Kidney tubule cell (primary cell): ENCODE measurements at places on chromosomes 1 and 21.

GRCh38 chr1:168386949-168387586 lies 106.4 kb downstream of the TBX19 start:
- DNase-seq = peak; percentile 82

DNA sequence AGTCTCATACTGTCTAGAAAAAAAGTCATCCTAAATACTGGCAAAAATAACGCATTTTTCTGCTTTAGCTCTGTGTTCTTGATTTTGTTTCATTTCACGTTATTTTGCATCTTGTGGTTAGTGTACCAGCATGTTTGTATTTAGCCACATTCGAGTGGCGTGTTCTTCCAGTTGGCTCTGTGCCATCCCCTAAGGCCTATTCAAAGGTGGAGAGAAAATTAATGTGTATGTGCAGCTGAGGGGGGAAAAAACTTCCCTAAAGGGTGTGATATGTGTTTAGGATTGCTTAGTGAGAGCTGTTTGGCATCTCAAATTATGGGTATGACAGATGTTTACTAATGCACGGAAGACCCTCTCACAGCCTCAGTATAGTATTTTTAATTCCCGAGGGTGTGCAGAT lies 12.1 kb downstream of the DNAJC16 start:
- no peak for DNase-seq

GRCh38 chr1:25682059-25682601 lies 65.5 kb downstream of the MAN1C1 start:
- DNase-seq = no peak

GRCh38 chr1:174768516-174768915 lies 231.2 kb upstream of the CACYBP start:
- DNase-seq = no peak

DNA sequence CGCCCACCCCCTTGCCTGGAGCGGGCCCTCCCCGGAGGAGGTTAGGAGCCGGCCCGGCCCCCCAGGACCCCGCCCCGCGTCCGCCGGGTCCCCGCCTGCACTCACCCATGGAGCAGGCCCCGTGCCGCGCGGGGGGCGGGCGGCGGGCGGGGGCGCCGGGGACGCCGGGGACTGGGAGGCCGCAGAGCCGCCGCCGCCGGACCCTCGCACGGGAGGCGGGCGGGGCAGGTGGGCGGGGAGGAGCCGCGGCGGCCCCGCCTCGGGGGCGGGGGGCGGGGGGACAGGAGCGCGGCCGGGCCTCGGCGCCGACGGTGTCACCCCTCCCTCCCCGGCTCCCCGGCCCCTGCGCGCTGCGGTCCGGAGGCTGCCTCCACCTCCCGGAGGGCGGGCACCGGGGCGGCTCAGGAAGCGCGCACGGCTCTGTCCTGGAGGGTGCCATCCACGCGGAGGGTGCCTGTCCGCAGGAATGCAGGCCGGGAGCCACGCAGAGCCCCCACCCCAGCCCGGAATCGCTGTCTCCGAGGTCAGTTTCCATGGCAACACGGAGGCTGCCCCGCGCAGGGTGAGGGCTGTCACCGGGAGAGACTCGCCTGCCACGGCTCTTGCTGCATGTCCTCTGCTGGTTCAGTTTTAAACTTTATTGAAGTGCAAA lies 5.9 kb upstream of the PLEKHG5 start:
- peak; percentile 65 for DNase-seq

- DNase-seq = no peak
These were observed 24.8 kb upstream of the RGL1 start for GRCh38 chr1:183780159-183780558.

DNA sequence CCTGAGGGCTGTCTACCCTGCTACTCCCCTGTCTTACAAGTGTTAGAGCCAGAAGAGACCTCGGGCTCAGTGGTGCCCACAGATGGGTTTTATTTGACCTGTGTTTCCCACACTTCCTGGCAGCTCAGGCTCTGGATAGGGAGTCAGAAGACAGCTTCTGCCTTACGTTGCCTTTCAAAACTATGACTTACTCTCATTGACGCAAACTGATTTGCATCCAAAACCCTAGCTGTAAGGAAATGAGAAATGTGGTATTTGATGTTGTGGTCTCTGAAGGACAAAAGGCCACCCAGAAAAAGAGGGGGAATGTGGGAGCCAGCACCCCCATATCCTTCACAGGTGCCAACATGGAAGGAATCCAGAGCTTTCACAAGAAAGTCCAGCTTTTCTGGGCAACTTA lies 180.2 kb downstream of the ATG4C start:
- DNase-seq = no peak

GRCh38 chr21:44892095-44892494 lies 18.6 kb upstream of the PTTG1IP start:
- no peak for DNase-seq

DNA sequence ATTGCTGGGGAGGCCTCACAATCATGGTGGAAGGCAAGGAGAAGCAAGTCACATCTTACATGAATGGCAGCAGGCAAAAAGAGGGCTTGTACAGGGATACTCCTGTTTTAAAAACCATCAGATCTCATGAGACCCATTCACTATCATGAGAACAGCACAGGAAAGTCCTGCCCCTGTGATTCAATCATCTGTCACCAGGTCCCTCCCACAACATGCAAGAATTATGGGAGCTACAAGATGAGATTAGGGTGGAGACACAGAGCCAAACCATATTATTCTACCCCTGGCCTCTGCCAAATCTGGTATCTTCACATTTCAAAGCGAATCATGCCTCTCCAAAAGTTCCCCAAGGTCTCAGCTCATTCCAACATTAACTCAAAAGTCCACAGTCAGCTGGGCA lies 11.1 kb upstream of the MIA3 start:
- no peak for DNase-seq

DNA sequence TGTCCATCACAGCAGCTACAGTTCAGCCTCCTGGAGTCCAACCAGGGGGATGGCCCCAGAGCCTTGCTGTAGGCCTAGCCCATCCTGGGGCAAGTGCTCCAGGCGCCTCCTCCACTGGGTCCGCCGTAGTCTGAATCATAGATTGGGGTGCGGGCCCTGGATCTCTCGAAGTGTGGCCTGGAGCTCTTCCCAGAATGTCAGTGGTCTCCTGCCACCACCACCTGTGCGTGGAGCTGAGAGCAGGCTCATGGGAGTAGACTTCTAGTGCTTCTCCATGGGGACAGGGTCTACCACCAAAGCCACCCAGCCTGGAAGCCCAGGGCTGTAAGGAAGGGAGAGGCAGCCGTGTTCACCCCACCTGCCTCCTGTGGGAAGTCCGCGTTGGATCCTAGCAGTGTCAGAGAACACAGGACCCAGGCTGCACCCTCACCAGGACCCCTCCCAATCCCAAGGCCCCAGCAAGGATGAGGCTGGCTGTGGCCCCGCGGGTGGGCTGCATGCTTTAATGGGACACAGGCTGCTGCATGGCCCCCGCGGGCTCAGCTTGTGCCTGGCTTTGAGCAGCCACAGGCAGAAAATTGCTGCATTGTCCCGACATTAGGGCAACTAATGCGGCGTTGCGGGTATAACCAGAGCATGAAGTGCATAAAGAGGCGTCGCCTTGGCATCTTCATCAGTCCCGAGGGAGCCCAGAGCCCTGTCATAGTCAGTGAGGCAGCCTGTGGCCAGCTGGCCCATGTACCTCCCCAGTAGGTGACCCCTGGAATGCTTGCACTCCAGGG lies 735 bp upstream of the HES3 start:
- no peak for DNase-seq

- peak; percentile 54 for DNase-seq
These were observed 216.2 kb downstream of the SDCCAG8 start for GRCh38 chr1:243471754-243472745.

DNA sequence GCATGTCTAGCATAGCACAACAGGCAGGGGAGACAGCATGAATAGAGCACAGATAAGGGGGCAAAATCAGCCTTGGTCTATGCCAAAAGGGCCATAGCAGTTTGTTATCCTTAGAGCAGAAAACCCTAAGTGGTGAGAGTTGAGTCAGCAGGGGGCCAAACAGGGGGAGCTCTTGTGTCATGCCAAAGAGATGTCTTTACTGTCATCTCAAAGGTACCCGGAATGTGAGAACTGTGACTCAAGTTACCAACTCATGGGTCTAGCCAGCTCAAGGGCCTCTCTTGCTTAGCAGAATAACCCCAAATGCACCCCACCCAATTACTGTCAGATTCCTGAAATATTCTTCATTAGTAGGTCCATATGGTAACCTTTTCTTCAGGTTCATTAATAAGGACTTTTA lies 45.9 kb upstream of the NRDC start:
- DNase-seq = peak; percentile 71

DNA sequence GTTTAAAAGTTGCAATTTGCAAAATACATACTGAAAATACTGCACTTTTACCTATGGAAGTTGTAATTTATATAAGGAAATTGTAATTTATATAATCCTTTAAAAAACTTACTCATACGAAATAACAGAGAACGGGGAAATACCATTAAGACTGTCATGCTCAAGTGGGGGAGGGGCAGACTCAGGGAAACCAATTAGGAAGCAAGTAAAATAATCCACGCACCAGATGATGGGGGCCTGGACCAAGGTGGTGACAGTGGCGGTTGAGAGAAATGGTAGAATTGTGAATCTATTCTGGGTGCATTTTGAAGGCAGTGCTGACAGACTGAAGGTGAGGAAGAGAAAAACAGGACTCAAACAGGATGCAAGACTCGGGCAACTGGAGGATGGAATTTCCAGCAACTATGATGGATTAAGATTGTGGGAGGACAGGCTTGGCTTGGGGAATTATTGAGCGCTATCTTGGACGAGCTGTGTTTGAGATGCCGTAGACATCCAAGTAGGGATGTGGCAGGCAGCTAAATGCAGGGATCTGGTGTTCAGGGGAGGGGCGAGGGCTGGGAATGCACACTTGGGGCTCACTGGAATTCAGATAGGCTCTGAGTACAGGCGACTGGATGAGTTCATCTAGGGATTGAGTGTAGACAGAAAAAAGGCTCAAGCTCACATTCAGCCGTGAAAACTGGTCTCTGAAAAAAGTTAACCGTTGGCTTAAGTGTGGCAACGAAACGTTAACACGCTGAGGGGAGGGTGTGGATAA lies 977 bp downstream of the LCA5L start:
- peak; percentile 31 for DNase-seq

GRCh38 chr1:38600905-38601304 lies 258.7 kb downstream of the RRAGC start:
- no peak for DNase-seq

- DNase-seq = peak; percentile 72
These were observed 415.3 kb upstream of the CAMK1G start for GRCh38 chr1:209168204-209168603.

GRCh38 chr1:175171036-175171913 lies 21.3 kb downstream of the KIAA0040 start:
- DNase-seq = no peak

GRCh38 chr1:162335126-162335525 lies 41.5 kb downstream of the SPATA46 start:
- DNase-seq = no peak

DNA sequence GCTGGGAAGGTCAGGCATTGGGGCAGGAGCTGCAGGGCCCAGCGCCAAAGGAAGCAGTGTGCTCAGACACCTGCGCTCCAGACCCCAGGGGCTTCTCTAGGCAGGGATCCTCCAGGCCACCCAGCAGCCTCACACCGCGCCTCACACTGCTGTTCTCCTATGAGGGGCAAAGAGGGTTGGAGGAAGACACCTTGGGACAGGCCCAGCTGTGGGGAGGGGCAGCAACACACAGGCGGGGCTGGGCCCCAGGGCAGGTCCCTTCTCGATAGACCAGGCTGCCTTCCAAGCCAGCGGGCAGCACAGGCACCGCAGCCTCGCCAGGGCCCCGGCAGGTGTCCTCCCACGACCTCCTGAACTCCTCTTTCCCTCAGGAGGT lies 20.7 kb upstream of the PRSS38 start:
- DNase-seq = no peak

- DNase-seq = no peak
These were observed 333.5 kb downstream of the RRAGC start for GRCh38 chr1:38526046-38526445.
